Activated naive CD8-positive, alpha-beta T cell treated with anti-CD3 and anti-CD28 coated beads, Interleukin-2, amount 50 U/mL, for 16 hours (primary cell): ENCODE measurements at places on chromosomes 12 and 14.

DNA sequence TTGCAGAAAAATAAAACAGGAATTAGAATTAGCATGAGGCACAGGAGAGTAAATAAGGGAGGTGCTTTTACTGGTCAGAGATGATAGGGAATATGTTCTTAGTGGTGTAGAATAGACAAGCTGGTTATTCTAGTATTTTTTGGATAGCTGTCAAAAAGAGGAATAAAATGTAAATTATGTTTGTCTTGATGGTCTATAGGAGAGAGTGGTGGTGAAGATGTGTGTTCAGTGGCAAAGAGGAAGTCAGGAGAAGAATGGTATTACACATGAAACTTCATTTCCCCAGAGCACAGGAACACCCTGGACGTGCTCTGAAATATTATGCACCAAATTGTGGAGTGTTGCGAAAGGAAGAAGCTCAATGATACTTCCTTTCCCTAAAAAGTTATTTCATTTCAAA is 27.8 kb downstream of the MUCL1 start:
- DNase-seq = no peak

DNA sequence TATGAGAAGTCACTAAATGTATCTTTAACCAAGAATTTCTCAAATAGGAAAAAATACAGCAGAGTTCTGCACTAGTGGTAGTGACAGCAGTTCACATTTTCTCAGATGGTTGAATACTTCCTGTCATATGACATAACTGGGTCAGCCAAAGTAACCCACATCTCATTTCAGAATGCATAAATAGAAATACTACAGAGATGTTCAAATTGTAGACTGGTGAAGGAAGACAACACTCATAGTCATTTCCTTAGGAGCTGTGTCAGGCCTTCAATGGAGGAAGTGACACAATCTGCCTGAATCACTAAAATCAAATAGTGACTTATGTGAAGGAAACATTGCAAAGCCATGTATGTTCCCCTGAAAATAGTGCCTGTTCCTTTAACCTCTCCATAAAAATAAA is 32.4 kb downstream of the FERMT2 start:
- DNase-seq = no peak

DNA sequence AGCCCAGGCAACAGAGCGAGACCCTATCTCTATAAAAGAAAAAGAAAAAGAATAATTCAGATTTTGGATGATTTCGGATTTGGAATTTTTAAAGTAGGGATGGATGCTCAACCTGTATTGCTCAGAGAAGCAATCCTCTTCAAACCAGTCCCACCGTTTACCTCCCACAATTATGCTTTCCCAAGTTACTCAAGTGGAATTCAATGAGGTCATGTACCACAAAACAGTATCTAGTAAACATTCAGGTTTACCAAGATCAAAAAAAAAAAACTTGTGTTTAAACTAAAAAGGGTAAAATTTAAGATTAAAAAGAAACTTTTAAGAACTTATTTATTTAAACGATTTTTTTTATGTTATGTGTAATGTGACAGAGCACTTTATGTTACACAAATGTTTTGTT is 2.5 kb downstream of the KDM5A start:
- DNase-seq = no peak

GRCh38 chr14:58861586-58861985 is 223.8 kb downstream of the DACT1 start:
- no peak for DNase-seq

DNA sequence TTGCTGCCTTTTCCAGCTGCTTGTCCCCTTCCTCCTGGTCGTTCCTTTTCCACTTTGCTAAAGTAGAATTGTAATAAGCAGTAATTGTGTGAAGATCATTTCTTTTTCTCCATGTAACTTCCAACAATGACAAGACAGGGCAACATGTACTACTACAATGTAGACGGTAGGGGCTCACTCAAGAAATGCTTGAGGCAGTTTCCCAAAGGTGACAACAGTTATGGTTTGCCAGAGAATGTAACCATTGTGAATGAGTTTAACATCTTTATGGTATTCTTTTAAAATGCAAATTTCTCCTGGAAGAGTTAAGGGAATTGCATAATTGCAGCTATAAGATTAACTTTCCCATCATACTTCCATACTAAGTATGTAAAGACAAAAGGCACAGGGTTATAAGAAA is 23.8 kb upstream of the PHLDA1 start:
- no peak for DNase-seq

GRCh38 chr14:53767566-53767965 is 189.1 kb downstream of the BMP4 start:
- DNase-seq = no peak

DNA sequence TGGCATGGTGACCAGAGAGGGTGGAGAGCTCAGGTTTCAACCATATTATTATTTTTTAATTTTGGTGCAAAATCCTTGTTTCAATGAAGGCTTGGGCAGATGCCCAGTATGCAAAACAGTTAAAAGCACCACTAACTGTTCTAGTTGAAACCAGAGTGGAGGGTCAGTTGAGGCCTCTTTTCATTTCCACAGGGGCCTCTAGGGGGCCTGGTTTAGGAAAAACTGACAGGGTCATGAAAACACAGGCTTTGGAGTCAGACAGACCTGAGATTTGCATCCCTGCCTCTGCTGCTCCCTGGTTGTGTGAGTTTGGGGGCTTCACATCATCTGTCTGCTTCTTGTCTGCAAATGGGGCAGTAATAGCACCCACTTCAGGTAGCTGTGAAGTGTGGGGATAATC is 3.3 kb upstream of the RPH3A start:
- DNase-seq = no peak

GRCh38 chr12:61916831-61917230 is 343.4 kb upstream of the USP15 start:
- no peak for DNase-seq

DNA sequence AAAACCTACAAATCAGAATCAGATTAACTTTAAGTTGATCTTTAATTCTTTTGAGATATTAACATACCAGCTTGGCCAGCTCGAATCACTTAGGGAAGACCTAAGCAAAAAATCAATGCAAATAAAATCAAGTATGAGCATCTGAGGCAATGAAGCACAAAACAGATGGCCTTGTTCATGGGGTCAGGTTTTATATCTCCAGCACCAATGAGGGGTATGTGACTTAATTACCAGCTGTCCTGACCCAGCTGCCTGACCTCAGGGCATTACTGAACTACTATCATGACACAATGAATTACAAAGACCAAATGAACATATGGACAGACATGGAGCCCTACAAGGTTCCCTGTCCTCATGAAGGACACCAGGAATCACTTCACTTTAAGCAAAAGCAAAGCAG is 70.5 kb downstream of the FGD6 start:
- no peak for DNase-seq

DNA sequence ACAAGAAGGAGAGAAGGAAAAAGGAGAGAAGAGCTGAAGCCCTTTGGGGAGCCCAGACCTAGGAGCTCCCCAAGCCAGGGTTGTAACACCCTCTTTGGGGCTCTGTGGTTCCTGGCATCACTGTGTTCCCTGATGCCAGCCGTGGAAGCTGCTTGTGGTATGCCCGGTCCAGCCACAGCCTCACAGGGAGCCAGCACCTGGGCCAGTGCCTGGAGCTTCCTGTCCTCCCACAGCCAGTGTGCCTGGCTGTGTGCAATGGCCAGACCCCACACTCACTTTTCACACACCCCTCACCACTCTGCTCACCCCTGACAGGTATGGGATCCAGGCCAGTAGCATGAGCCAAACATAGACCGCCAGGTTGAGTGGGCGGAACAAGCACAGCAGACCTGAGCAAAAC is 834.7 kb downstream of the FLRT2 start:
- no peak for DNase-seq

GRCh38 chr12:65597527-65597926 is 226.8 kb upstream of the HMGA2 start:
- no peak for DNase-seq

GRCh38 chr12:64683816-64684543 is 73.7 kb downstream of the RASSF3 start:
- no peak for DNase-seq

GRCh38 chr12:51036279-51036678 is 10.1 kb upstream of the SLC11A2 start:
- no peak for DNase-seq

DNA sequence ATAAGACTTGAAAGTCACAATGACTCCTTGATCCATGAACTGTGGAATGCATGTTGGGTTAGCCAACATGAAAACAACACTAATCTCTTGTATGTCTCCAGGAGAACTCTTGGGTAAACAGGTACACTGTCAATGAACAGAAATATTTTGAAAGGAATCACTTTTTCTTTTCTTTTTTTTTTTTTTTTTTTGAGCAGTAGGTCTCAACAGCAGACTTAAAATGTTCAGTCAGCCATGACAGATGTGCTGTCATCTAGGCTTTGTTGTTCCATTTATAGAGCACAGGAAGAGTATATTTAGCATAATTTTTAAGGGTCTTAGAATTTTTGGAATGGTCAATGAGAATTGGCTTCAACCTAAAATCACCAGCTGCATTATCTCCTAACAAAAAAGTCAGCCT is 2.3 kb upstream of the PLEKHA5 start:
- DNase-seq = no peak

DNA sequence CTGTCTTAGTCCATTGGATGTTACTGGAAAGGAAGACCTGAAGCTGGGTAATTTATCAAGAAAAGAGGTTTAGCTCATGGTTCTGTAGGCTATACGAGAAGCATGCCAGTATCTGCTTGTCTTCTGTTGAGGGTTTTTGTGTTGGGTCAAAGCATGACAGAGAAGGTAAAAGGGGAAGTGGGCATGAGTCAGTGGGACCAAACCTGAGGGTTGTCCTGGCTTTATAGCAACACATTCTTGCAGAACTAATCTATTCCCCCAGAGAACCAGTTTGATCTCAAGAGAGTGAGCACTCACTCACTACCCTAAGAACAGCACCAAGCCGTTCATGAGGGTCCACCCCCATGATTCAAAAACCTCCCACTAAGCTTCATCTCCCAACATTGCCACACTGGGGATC is 19.0 kb upstream of the KRAS start:
- DNase-seq = no peak

- no peak for DNase-seq
Observed at GRCh38 chr12:16884819-16885218, 278.9 kb upstream of the LMO3 start.

DNA sequence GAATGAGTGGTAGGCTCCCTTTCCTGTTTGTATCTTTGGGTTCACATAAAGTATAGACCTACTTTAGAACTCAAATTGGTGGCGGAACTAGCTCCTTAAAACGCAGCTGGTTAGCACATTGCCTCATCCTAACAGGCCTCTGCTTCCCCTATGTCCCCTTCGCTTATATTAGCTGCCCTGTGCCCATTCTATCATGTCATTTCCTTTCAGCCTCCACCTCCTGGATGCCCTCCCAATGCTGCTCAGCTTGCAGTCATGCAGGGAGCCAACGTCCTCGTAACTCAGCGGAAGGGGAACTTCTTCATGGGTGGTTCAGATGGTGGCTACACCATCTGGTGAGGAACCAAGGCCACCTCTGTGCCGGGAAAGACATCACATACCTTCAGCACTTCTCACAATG is 3.5 kb downstream of the DAZAP2 start:
- no peak for DNase-seq

DNA sequence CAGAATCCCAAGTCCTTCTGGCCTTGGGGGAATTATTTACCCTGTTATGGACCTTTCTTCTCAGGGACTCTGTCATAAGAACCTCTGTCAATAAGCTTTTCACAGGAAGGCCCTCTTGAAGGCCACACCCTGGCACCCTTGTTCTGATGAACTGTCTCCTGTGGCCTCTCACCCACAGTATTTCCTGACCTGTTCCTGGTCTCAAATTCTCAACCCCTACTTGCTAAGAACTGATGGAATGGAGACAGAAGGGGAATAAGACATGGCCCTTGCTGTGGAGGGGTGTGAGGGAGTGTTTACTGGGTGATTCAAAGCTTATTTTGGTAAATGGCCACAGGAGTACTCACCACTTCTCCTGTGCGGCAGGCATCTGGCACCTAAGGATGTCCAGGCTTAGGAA is 1082.9 kb downstream of the BCL11B start:
- DNase-seq = no peak

GRCh38 chr12:1929241-1929984 is 11.0 kb upstream of the CACNA2D4 start:
- DNase-seq = no peak

- DNase-seq = no peak
Observed at GRCh38 chr12:64779354-64779974, 20.3 kb upstream of the GNS start.

DNA sequence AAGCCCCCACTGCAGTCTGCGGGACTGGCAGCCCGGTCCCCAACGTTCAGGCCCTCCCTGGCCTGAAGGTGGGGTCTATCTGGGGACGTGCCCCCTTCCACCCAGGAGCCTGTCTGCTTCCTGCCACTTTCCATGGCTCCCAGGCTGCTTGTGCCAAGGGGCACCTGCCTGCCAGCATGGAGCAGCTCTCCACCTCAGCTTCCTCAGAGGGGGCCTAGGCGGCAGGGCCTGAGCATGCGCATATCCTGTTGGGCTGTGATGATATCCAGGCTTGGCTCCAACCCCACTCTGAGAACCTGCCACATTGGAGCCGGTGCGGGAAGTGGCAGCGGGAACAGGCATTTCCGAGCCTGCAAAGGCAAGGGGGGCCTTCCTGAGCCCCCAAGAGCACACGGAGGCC is 57.4 kb downstream of the FUT8 start:
- no peak for DNase-seq

- DNase-seq = no peak
Observed at GRCh38 chr12:103334466-103334865, 161.3 kb downstream of the C12orf42 start.

DNA sequence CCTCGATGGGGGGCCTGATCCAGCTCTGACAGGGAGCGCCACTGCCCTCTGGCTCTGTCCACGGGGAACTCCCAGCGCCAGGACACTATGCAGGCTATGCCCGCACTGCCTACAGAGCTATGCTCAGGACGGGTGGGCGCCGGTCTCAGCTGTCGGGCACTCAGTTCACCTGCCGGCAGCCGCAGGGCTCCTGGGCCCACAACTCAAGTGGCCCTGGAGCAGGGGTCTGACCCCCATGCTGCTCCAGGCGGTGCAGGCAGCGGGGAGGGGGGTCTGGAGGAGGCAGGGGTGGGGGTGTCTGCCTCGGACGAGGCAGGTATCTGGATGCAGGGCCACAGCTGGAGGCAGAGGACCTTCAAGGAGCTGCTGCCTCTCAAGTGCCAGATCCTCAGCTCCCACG is 28.5 kb upstream of the NUDT14 start:
- no peak for DNase-seq
